ENCODE measurements at places on chromosomes 3 and 15.

- DNase-seq: no peak
These were observed 843 bp downstream of the CHRNA5 start for GRCh38 chr15:78565951-78566774.

- DNase-seq: no peak
These were observed 31.5 kb upstream of the TRH start for GRCh38 chr3:129943020-129943419.

DNA sequence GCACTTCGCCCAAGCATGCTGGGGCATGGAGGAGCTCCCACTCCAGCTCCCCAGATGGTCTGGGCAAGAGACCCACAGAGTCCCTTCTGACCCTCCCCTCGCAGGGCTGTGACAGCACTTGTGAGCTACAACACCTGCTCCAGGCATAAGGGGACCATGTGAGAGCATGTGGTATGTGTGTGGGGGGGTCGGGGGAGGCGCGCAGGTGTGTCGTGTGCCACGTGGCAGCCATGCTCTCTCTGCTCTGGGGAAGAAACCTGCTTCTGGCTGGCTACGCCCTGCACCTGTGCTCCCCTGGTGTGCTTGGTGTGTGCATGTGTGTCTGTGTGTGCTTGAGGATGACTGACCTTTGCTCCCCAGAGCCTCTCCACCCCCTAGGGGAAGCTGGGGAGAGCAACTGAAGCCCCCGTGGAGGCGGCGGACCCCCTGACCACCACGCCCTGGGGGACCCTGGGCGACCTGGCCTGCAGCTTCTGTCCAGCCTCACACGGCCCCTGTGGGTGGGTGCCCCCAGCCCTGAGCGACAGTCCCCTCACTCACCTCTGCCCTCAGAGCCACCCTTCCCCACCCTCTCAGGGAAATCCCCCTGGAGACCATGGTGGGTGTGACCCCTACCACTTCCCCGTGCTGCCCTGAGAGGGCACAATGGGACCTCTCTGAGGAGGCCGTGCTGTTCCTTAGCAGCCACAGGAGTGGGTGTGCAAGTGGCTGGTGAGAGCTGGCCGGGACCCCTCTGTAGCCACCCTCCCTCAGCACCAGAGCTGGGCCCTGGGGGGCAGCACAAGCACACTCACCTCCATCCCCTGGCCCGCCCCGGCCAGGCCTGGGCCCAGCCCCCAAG is 16.6 kb upstream of the SEC13 start:
- DNase-seq: no peak

DNA sequence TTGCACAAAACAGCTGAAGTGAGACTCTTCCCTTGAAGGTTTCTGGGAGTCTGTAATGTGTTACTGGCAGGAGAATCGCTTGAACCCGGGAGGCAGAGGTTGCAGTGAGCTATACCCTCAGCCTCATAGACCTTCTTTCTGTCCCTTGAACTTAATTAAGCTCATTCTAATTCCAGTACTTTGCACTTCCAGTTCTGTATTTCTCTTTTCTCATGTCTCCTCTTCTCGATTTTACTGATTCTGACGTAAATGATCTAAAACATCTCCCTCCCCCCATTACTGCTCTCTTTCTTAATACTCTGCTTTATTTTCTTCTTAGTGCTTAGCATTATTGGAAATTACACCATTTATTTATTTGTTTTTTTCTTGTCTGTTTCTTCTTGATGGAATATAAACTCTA is 165.4 kb upstream of the P2RY1 start:
- no peak for DNase-seq

DNA sequence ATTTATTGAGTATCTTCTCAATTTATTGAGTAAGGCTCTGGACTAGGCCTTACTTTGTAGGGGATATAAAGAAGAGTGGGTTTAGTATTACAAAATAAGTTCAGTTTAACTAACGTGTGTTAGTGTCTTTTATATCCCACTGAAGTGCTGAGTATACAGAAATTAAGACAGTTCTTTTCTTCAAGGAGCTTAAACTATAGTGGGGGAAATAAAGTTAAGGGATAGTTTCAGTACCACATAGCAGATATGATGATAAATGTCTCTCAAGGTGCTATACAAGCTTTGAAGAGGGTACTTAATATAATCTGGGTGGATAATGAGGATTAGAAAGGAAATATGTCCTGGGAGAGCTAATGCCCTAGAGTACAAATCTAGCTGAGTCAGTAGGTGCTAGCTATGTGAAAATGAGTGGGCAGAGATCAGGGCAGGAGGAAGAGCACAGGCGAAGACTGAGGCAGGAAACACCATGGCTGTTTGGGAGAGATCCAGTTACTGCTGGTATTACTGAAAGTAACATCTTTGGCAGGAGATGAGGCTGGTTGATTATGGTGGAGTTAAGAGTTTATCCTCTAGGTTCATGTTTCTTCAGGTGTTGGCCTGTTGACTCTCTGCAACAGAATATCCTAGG is 46.0 kb downstream of the TEX9 start:
- DNase-seq: no peak

GRCh38 chr3:177085794-177086193 is 111.5 kb downstream of the TBL1XR1 start:
- no peak for DNase-seq

- DNase-seq: peak; percentile 40
These were observed 187.5 kb upstream of the HES1 start for GRCh38 chr3:193948459-193948858.

GRCh38 chr3:71688121-71688520 is 37.1 kb downstream of the EIF4E3 start:
- DNase-seq: no peak

GRCh38 chr3:57743496-57743895 is 12.6 kb upstream of the SLMAP start:
- DNase-seq: no peak

DNA sequence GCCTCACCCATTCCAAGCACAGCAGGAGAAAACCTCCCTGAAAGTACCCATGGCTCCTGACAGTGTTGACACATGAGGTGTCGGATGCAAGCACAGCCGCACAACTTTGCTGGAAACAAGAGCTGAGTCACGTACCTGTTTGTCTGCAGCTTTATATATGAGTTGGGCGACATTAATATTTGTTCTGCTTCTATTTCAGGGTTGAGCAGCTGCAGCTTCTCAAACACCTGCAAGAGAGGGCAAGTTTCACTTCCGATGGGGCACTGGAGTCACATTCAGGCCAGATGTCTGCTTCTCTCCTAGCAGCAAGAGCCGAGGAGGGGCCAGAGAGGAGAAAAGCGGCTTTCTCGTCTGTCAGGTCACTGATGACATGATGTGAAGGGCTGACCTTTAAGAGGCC is 88.0 kb downstream of the NUP210 start:
- no peak for DNase-seq

DNA sequence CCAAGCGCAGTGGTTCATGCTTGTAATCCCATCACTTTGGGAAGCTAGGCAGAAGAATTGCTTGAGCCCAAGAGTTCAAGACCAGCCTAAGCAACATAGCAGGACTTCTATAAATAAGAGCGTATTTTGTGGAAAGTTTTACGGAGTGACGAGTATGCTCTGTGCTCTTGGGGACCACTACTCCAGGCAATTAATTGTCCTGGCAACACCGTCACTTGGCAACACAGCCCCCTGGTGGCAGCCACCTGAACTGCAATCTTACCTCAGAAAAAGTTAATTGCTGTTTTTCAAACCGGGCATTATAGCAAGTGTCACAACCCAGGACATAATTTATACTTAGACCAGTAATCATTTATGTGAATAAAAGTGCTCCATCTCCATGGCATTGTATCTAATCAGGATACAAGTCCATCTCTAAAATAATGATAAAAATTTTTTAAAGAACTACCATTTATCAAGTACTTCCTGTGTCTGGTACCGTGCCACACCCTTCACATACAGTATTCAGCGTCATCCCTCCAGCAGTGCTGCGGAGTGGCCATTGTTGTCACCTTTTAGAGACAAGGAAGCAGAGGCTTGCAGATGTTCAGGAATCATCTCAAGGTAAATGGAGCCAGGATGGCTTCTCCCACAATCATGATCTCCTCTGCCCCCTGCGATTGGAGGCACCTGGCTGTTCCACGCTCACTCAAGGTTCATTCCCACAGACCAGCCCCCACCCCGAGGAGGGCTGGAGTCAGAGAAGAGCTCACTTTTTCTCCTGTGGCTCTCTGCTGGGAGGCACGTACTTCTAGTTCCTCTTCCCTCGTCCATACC is 34.5 kb downstream of the PLA2G4D start:
- peak; percentile 57 for DNase-seq

DNA sequence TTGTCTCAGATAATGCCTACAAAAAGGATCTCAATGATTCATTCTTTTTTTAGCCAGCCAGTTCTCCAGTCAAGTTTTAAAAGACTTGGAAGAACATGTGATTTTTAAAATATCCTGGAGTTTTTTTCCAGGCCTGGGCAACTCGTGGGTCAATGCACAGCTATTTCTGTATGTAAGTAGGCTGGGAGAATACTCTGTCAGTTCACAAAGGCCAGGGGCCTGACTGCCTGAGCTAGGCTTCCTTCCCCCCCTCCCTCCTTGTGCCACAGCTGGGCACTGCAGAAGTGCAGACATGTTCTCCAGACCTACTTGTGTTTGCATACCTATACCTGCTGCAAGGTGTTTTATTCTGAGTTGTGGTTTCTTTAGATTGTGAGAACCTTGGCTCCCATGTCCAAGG is 43.7 kb downstream of the CTDSPL start:
- no peak for DNase-seq

DNA sequence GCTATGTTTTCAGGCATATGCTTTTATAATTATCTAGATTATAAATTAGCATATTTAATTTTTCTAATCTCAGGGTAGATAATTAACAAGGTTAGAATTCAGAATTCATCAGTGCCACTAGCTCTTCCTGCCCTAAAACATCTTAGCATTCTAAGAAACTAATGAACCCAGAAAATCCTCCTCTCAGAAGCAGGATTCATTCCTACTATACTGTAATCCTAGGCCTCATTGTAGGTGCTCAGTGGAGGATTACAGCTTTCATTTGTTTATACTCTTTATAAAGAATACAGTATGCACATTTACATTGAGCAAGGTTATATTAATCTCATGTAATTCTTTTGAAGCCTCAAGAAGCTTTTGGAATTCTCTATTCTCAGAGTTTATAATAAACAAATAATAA is 20.9 kb downstream of the ACAD11 start:
- no peak for DNase-seq

- no peak for DNase-seq
These were observed 157.5 kb downstream of the MEGF11 start for GRCh38 chr15:66095871-66096687.

- no peak for DNase-seq
These were observed 77.8 kb downstream of the DCLK3 start for GRCh38 chr3:36686516-36686915.
